Activated CD8-positive, alpha-beta memory T cell treated with anti-CD3 and anti-CD28 coated beads for 4 hours (primary cell): ENCODE measurements at places on chromosomes 11 and 22.

GRCh38 chr11:35786188-35786587 lies 123.6 kb downstream of the TRIM44 start:
- no peak for DNase-seq

DNA sequence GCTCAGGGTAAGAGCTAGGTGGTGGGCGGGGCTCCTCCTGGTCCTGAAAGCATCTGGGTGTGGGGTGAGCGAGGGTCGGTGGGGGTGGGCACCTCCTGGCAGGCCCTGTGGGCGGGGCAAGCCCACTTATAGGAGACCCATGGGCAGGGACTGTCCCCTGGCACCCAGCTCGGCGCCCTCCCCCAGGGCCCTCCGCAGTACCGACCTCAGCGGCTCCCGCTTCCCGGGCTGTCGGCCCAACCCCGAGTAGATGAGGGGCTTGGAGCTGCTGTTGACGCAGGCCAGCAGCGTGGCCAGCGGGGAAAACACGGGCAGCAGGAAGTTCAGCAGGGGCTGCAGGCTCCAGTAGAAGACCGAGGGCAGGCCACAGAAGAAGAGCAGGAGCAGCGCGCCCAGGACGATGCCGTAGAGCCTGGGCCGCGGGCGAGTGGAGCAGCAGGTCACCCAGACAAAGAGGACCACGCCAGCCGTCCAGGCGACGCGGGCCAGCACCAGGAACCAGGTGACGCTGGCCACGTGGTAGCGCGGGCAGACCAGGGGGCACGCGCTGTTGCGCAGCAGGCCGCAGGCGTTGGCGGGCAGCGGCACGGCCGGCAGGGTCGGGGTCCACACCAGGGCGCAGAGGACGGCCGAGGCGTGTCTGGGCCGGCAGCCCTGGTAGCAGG lies 663 bp downstream of the MRGPRG start:
- no peak for DNase-seq

- no peak for DNase-seq
These were observed 197.5 kb downstream of the C11orf87 start for GRCh38 chr11:109619498-109619897.

DNA sequence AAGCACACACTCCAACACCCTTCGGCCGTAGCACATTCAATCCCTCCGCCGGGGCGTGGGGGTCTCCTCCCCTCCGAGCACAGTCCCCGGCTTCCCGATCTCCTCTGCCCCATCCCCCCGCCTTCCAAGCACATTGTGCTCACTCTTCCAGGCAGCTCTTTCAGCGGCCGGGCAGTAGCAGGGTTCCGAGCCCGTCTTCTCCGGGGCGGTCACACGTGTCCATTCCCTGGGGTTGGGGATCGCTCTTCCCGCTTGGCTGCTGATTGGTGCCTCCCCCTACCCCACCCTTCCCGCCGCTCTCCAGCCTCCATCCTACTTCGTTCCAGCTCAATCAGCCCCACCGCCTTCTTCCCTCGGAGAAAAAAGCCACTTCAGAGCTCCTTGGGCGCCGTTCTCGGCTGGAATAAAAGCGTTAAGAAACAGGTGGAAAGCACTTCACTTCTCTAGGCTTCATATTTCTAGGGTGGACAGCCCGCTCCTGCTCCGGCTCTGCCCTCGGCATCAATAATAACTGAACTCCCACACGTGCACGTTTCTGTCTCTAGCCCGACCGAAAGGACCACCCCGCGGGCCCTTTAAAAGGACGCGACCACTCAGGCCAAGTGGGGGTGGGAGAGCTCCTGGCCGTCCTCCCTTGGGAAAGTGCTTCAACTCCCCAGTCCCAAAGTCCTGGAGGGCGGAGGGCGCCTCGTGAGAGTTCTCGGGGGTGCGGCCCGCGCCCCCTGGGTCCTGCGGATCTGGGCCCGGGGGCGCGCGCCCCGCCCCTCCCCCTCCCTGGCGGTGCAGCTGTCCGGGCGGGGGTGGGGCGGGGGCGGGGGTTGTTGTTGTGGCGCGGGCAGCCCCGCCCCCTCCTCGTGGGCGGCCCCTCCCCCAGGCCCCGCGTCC lies 464 bp upstream of the CECR2 start:
- DNase-seq = no peak

DNA sequence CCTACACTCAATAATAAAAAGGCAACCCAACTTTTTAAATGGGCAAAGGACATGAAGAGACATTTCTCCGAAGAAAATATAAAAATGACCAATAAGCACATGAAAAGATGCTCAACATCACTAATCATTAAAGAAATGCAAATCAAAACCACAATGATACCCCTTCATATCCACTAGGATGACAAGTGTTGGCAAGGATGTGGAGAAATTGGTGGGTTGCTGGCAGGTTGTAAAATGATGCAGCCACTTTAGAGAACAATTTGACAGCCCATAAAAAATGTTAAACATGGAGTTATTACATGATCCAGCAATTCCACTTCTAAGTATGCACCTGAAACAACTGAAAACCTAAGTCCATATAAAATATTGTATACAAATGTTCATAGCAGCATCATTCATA lies 73.2 kb upstream of the LMO2 start:
- DNase-seq = no peak

GRCh38 chr22:39434243-39434653 lies 22.6 kb upstream of the MGAT3 start:
- no peak for DNase-seq

DNA sequence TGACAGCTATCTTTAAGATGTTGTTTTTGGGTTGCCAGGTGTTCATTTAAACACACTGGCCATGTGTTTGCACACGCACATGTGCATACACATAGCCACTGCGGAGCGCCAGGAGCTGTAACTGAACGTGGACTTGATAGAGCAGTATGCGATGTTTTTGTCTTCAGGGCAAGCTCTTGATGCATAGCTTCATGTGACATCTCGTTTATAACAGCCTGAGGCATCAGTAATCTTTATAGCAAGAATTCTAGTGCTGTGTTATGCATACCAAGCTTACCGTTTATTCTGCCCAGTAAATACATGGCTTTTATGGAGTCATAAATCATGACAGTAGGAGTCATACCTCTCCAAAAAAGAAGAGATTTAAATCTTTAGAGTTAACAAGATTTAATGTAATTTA lies 87.0 kb downstream of the ATXN10 start:
- DNase-seq = no peak

DNA sequence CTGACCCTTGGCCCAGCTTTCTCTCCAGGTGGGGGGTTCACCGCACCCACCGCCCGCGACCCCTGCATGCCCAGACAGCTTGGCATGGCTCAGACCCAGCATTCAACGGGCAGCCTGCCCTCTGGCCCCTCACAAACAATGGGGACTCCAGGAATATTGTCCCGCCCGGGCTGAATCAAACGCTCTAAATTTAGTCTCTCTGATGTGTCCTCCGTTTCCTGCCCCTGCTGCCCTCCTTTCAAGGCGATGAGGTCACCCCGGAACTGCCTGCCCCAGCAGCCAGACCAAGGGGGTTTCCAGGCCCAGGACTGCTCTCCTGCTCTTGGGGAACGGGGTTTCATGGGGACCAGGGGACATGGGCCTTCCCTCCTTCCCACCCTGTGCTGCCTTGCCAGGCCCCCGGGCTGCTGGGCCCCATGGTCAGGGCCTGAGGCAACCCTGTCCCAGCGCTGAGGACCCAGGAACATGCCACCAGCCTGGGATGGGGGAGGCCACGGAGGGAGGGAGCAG lies 10.1 kb upstream of the PDGFB start:
- no peak for DNase-seq

DNA sequence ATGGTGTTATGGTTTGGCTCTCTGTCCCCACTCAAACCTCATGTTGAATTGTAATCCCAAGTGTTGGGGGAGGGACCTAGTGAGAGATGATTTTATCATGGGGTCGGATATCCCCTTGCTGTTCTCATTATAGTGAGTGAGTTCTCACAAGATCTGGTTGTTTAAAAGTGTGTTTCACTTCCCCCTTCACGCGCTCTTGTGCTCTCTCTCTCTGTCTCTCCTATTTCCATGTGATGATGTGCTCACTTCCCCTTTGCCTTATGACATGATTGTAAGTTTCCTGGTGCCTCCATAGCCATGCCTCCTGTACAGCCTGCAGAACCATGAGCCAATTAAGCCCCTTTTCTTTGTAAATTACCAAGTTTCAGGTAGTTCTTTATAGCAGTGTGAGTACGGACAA lies 765.1 kb downstream of the KCNA4 start:
- no peak for DNase-seq

- no peak for DNase-seq
These were observed 679.9 kb downstream of the KCNA4 start for GRCh38 chr11:29336727-29337575.

- DNase-seq = no peak
These were observed 56.1 kb upstream of the GNAZ start for GRCh38 chr22:23014250-23014649.

- DNase-seq = no peak
These were observed 710 bp downstream of the ATP5MGL start for GRCh38 chr22:42639541-42640241.
